ENCODE measurements at places on chromosomes 5 and 9.

GRCh38 chr5:98787131-98787719, 13.8 kb downstream of the RGMB start:
- DNase-seq: no peak

- DNase-seq: no peak
Measured at GRCh38 chr5:99614888-99615287, 686.1 kb upstream of the CHD1 start.

GRCh38 chr5:76413746-76414145, 10.7 kb downstream of the IQGAP2 start:
- DNase-seq: no peak

- no peak for DNase-seq
Measured at GRCh38 chr5:88691230-88691582, 191.8 kb downstream of the MEF2C start.

- no peak for DNase-seq
Measured at GRCh38 chr5:113357696-113358476, 76.9 kb downstream of the TSSK1B start.

DNA sequence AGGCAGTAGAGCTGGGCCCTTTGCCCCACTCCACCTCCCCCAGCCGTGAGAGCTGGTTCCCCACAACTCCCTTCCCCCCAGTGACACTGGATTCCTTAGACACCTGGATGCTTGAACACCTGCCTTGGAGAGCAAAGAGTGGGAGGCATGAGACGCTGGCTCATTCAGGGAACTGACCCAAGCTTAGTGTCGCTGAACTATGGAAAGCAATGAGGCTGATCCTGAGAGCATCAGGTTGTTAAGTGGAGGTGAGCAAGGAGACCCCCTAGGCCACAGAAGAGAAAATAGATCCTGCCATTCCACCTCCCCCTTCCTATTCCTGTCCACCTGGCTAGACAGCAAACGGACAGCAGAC, 2.0 kb downstream of the CCL19 start:
- DNase-seq: no peak

All from stimulated activated CD8-positive, alpha-beta memory T cell treated with anti-CD3 and anti-CD28 coated beads, Interleukin-4, amount 100 ng/mL, for 4 hours (primary cell).